ENCODE measurements at places on chromosomes 3 and 15. TPM values are rescaled to one million over a fixed set of nuclear protein-coding genes. Genes with fewer than 3 reads are reported as not detected.

Gene MORC1
- total RNA-seq, result not detected

Gene PLSCR2
- not detected for total RNA-seq

Gene SAMMSON
- total RNA-seq, result not detected

Gene GHRL
- not detected for total RNA-seq

Gene SPESP1
- 1.3 TPM for total RNA-seq

Gene BHLHE40
- 113 TPM for total RNA-seq
